GM13977 (cell line): ENCODE measurements at places on chromosomes 16 and 17.

GRCh38 chr17:49086649-49087048, 45.9 kb upstream of the B4GALNT2 start:
- no peak for DNase-seq

- peak; percentile 80 for DNase-seq
Observed at GRCh38 chr17:36602924-36603384, 1.6 kb downstream of the MRM1 start.

DNA sequence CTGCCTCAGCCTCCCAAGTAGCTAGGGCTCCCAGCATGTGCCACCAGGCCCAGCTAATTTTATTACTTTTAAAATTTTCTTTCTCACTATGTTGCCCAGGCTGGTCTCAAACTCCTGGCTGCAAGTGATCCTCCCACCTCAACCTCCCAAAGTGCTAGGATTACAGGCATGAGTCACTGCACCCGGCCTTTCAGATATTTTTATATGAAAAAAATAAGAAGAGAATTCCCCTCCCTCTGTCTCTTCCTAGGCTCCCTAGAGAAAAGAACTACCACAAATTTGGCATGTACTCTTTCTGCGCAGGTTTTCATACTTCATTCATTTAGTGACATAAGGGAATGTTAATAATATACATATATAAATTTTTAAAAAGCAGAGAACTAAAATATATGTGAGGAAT, 21.7 kb upstream of the SMURF2 start:
- no peak for DNase-seq

GRCh38 chr16:15779664-15780351, 77.0 kb downstream of the MYH11 start:
- no peak for DNase-seq

DNA sequence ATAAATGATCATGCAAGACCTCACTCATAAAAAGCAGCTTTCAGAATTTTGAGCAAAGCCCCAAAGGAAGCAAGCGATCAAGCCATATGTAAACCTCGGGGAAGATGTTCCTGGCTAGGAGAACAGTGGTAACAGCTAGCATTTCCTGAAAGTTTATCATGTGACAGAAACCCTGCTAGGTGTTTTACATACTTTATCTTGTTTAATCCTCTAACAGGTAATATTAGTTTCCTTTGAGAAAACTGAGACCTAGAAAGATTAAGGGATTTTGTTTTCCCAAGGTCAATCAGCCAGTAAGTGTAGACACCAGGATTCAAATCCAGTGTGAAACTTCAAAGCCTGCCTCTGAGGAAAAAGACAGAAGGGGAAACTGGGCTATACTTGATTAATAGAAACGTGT, 362.4 kb upstream of the MAF start:
- no peak for DNase-seq
